Myometrial cell (primary cell): ENCODE measurements at places on chromosomes 13 and 19. TPM values are rescaled to one million over a fixed set of nuclear protein-coding genes. Genes with fewer than 3 reads are reported as not detected.

Gene OR7A5
- not detected in 2 replicates for total RNA-seq

Gene SIGLEC12
- not detected in 2 replicates for total RNA-seq

Gene CCDC61
- 11.2 and 12.9 TPM in 2 replicates for total RNA-seq

Gene NOP53
- 141 and 171 TPM in 2 replicates for total RNA-seq

Gene CPAMD8
- 0.71 and 2.6 TPM in 2 replicates for total RNA-seq

Gene MUC16
- not detected in 2 replicates for total RNA-seq

Gene MZT1
- total RNA-seq = 20.5 and 25.9 TPM in 2 replicates

Gene ZNF723
- not detected in 2 replicates for total RNA-seq

Gene ZNF726
- 1.4 and 8.1 TPM in 2 replicates for total RNA-seq

Gene FXYD7
- not detected in 2 replicates for total RNA-seq

Gene RUBCNL
- 1.8 TPM in 1 of 2 replicates, not detected in the other for total RNA-seq

Gene ICAM4
- total RNA-seq = 1.6 and 4.0 TPM in 2 replicates

Gene ZNF600
- 1.4 and 2.0 TPM in 2 replicates for total RNA-seq
